ENCODE measurements at places on chromosomes 13 and 19.

DNA sequence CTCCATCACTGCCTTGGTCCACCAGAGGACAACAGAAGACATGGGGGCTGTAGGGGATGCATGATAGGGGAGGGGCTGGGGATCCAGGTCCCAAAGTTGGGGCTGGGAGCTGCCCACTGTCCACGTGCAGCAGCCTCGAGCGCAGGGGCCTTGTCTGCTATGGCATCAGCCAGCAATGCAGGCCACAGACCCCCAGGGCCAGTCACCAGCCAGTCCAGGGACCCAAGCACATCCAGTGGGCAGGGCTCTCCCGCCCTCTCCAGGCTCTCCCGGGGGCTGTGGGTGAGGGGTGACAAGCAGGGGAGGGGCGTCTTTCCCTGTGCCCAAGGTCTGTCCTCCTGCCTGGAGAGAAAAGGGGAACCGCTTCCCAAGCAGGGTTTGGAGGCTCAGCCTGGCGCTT is 32.8 kb downstream of the PEPD start:
- DNase-seq, result no peak

GRCh38 chr13:48626077-48626449 is 27.7 kb upstream of the CYSLTR2 start:
- no peak for DNase-seq

DNA sequence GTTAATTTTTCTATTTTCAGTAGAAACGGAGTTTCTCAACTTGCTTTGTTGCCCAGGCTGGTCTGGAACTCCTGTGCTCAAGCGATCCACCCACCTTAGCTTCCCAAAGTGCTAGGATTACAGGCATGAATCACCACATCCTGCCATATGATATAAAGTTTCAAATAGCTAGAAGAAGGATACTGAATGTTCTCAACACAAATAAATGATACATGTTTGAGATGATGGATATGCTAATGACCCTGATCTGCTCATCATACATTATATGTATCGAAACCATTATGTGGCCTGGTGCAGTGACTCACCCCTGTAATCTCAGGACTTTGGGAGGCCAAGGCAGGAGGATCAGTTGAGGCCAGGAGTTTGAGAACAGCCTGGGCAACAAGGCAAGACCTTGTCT is 11.5 kb downstream of the CIB3 start:
- DNase-seq, result no peak

- no peak for DNase-seq
These were observed 546 bp upstream of the ZNF546 start for GRCh38 chr19:39996218-39996810.

DNA sequence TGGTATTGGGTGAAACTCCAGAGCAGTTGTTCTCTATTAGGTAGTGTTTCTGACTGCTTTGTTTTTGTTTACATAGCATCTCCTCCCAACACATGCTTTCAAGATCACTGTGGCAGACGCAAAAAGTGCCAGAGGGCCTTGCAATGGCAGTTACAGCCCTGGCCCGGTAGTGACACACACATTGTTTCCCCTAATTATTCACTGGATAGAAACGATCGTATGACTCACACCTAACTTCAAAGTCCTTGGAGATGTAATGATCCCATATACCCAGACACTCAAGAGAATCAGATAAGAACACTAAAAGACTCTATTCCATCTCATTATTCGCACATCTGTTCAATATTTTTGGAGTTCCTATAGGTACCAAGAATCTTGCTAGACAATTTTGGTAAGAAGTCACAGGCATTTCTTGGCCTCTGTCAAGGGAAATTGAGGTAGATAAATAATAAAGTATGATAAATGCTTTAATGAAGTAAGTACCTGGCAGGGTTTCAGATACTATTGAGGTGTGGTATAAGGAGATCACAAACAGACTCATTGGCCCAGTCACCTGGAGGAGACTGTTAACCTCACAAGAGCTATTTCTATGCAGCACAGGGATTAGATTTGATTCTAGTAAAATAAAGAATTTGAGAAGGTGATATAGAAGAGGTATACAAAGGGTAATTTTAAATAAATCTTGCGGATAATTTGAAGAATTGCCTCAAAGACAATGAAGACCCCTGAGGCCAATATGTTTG is 485.3 kb downstream of the SLITRK6 start:
- no peak for DNase-seq

DNA sequence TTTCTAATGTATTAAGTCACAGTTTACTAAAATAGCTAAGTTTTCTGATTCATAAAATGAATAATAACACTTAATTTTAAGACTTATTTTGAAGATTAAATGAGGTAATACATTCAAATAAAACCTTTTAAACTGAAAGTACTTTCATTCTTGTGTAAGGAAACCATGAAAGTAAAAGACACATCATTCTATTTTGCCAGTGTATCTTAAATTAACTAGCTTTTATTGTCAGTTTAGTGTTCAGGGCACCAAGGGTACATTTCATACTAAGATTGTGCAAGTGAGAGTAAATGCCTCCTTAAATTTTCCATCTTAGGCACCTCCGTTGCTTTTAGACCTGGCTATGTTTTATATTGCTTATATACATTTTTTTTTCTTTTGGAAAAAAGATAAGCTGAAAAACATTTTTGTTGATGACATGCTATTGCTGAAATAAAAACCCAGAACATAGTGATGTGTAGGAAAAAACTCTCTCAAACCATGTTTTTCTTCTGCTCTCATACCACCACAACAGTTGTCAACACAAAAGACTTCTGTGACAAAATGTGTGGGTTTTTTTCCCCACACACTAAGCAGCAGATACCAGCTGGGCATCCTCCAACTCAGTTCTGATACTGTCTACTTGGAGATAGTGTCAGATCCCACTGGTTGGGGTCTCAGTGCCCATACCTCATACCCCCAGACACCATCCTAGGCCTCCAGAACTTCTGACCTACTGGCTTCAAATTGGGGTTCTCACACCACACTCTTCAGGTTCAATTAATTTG is 30.7 kb upstream of the LPAR6 start:
- no peak for DNase-seq

DNA sequence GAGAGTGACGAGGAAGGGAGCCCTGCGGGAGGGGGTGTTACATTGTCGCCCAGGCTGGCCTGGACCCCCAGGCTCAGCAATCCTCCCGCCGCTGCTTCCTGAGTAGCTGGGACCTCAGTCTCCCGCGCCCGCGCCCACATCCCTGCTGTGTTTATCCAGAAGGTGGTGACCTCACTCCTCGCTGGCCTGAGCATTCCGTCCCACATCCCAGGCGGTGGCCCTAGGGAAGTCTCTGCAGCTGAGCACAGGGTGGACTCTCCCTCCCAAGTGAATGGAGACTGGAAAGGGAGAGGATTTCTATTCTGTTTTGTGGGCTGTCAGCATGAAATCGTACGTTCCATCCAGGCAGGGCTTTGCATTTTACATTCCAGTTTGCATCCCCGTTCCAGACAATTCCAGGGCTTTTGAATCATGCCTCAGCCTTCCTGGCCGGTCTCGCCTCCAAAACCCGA is 401 bp upstream of the ZNF765 start:
- DNase-seq, result no peak

GRCh38 chr19:291006-291521 is at the start of gene PLPP2:
TSS of gene PLPP2 (minus strand) at chr19:291403. CDS start at chr19:291336, 67 bp downstream.
- no peak for DNase-seq

Measured in stimulated activated CD8-positive, alpha-beta memory T cell treated with anti-CD3 and anti-CD28 coated beads, Interleukin-4, amount 100 ng/mL, for 4 hours (primary cell).